Stimulated activated CD4-positive, alpha-beta T cell treated with anti-CD3 and anti-CD28 coated beads, TNF-alpha, amount 100 ng/mL, for 4 hours (primary cell): ENCODE measurements at places on chromosomes 12 and 14.

- no peak for DNase-seq
Observed at GRCh38 chr14:83780321-83780720, 1749.6 kb upstream of the FLRT2 start.

DNA sequence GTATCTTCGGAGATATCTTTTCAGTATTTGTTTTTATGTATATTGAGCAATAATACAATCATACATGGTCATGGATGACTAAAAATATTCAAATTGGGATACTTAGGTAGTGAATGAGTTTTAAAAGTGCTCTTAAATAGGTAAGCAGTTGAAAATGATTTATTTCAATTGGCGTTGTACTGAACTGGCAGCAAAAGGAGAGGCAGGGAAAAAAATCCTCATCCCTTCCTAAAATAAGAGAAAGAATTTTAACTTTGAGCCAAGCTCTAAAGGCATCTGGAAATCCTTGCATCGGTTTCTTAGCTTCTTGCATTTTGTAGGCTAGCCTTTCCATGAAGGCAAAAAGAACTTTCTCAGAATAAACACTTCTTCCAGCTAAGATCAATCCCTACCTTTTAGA is 125.2 kb downstream of the MGST1 start:
- DNase-seq: no peak

DNA sequence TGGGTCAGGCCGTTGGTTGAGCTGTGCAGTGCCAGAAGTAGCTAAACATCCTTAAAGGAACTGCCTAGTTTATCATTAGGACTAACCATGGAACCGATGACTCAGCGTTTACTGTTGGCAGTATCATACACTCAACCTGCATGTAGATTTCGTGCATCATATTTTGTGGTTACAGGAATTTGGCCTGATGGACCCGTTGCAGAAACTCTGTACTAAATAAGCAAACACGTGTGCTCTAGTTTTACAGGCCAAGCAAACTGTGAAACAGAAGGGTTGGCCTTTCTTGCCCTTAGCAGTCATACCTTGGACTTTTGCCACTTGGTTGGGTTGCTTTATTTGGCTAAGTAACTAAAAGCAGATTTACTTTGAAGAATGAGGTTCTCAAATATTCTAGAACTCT is 35.6 kb downstream of the DGLUCY start:
- no peak for DNase-seq

GRCh38 chr12:3491938-3492792 is 1.2 kb downstream of the PRMT8 start:
- DNase-seq: no peak

DNA sequence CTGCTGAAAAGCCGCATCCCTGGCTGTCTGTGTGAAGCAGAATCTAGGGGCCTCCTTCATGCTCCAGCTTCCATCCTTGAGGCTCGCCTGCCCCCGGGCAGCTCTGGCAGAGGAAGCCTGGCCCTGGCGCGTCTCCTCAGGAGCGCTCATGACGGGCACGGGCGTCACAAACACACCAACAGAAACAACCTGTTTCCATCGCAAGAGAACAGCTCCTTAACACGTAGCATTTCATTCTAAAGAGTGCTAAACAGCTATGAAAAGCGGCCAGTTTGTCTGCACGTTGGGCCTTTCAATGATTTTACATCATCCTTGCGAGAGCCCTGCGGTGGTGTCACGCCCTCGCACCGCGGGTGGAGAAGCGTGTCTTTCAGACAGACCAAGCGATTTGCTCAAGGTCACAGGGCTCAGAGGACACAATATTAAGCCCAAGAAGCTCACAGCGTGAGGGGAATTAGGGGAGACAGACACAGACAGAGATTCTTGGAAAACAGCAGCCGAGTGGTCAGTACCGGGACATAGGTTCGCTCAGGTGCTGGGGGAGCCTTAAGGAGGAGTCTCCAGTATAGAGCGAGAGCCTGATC is 4.9 kb downstream of the ADGRD1 start:
- no peak for DNase-seq

GRCh38 chr14:104460791-104461651 is 118.5 kb upstream of the C14orf180 start:
- DNase-seq: no peak

DNA sequence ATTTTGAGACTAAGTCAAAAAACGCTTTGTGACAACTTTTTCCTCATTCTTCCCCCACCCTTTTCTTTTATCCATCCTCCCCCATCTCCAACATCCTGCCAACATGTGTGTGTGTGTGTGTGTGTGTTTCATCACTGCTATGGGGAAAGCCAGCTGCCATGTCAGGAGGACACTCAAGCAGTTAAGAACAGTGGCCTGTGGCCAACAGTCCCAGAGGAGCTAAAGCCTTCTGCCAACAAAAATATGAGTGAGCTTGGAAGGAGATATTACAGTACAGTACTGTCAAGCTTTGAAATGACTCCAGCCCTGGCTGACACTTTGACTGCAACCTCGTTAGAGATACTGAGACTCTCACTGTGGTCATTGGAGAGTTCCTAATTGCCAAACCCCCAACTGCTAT is 5.0 kb upstream of the CSRP2 start:
- no peak for DNase-seq

DNA sequence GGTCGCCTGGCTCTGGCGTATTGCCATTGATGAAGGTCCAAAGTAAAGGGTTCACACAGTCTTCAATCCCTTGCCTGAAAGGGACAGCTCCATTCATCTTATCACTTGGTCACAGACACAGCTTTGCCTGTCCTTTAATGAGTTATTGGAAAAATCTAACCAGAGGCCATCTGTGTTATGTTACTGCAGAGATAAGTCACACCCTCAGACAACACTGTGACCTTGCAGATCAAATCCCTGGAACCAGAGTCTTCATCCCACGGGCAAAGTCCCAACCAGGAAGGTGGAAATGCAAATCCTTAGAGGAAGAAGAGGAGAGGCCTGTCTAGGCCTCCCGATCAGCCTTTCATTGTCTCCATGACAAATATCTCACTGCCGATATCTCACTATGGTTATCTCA is 68.3 kb upstream of the SCN8A start:
- DNase-seq: no peak

- DNase-seq: no peak
Observed at GRCh38 chr12:120229071-120229486, 28.2 kb upstream of the RPLP0 start.

- no peak for DNase-seq
Observed at GRCh38 chr12:31896514-31897039, 62.6 kb upstream of the RESF1 start.

- no peak for DNase-seq
Observed at GRCh38 chr12:124761871-124762270, 101.8 kb downstream of the SCARB1 start.

GRCh38 chr12:16119618-16120415 is 157.7 kb downstream of the SLC15A5 start:
- DNase-seq: no peak

- DNase-seq: no peak
Observed at GRCh38 chr12:18462442-18462841, 201.1 kb downstream of the PIK3C2G start.

DNA sequence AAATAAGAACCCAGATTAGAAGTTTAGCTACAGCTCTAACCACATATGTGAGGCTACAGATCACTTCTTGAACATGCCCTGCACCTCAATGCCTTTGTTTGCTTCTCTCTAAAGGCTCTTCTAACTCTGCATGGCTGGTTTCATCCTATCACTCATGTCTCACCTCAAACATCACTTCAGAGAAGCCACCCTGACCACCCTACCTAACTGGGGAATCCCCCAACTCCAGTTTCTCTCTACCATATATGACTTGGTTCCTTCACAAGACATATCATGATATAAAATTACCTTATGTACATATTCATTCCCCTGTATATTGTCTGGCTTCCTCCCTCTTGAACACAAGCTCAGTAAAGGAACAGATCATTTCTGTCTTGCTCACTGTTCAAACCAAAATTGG is 250.2 kb upstream of the GRIP1 start:
- no peak for DNase-seq

DNA sequence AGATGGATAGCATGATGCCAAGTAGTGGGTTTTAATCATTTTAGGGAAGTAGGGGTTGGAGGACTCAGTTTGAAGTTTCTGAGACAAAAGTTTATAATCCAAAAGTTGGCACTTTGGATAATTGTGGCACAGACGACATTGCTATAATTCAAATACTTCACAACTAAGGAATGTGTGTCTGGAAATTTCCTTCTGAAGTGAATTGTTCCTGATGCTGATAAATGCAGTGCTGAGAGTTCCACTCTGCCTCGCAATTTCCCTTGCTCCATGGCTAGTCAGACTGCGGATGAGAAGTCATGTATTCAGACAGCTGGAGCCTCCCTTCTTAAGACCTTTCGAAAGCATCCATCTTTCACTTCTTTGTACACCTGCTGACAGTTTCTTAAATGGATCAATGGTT is 393.3 kb upstream of the PRICKLE1 start:
- DNase-seq: no peak

DNA sequence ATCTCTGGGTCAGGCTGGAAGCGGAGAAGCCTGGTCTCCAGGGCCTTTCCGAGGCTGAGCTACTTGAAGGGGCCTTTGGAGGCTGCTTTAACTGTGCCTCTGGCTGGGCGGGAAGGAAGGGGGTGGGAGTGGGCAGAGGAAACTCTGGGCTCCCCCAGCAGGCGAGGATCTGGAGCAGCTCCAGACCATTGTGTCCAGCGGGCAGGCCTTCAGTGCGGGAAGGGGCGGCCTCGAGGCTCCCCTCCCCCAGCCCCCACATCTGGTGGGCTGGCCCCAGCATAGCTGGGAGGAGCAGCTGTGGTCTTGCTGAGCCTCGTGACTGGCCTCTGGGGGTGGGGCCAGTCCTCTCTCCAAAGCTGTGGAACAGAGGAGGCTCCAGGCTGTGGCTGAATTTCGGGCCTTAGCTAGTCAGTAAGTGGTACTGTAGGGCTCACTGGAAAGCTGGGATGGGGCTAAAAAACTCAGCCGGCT is 3.4 kb downstream of the TAMALIN start:
- no peak for DNase-seq

DNA sequence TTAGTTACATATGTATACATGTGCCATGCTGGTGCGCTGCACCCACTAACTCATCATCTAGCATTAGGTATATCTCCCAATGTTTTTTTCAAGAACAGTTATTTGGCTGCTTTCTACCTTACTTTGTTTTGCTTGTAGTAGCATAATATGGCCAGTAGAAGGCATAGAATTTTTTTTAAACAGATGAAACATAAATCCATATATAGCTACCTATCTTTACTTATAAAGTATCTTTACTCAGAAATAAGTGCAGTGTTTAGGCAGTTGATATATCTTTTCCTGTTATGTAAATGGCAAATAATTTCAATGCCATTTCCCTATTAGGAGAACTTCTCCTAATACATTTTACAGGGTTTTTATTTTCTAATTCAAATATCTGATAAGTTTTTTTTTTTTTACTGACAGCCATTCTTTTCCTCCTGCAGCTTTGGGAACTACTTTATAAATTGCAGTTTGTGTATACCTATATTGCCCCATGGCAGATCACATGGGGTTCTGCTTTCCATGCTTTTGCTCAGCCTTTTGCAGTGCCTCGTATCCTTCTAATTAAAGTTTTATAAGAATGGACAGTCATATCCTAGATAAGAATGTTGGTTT is 143.1 kb downstream of the PCNX1 start:
- no peak for DNase-seq

DNA sequence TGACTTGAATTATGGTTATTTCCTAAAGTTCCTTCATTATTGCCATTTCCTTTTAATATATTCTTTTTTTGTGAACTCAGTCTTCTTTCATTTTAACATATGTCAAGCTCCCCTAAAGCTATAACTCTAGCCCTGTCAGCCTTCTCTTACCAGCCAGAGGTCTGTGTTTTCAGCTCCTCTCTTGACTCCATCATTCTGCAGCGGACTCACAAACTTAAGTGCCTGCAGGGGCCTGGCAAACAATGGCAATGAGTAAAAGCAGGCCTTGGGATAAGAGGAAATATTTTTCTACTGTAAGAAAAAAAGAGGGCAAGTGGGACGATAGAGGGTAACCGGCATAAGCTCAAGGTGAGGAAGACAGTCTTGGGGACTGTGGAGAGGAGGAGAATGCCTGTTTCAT is 424.5 kb upstream of the RGS6 start:
- DNase-seq: no peak

DNA sequence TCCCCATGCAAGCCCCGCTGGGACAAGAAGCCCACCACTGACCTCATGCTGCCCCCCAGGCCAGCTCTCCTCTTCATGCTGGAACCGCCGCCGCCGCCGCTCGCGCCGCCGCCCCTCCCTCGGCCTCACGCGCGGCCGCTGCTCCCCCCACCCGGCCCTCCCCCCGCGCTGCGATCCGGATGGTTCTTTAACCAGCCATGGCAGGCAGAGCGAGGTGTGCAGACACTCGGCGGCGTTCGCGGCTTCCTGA is at the start of gene DCAF5:
Gene DCAF5 (minus strand): TSS at position 218 of the 250 bp plus-strand sequence. CDS start 141 bp downstream, at position 77.
- peak; percentile 86 for DNase-seq

GRCh38 chr14:65304963-65305362 is 107.6 kb upstream of the FUT8 start:
- no peak for DNase-seq

DNA sequence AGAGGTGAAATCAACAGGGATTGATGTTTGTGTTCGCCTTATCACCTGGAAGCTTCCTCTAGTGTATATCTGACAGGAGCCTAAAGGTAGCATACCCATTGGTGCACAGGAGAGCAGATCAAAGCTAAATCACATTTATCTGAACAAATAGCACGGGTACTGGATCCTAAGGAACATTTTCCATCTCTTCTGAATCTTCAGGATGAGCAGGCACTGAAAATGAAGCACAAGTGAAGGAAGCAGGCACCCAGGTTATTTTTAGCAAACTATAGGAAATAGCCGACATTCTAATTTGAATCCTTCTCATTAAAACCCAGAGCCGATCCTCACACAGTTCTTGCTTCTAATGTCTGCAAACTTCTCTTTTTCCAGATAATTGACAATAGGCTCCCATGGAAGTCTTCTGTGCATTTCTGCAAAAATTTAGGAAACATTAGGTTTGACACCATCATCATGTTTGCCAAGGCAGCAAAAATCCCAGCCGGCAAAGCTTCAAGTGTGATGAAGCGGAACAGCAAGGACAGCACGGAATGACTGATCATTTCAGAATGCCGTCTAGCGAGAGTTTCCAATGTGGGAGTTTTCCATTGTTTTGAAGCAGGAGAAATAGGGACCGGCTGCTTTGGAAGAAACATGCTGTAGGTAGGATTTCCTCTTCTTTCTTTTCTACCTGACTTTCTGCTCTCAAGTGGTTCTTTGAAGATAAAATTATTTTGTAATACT is 24.3 kb upstream of the RGS6 start:
- no peak for DNase-seq

GRCh38 chr14:36478782-36479181 is 41.2 kb downstream of the NKX2-1 start:
- DNase-seq: no peak

GRCh38 chr14:26959972-26960660 is 362.3 kb upstream of the NOVA1 start:
- no peak for DNase-seq
